ENCODE measurements at places on chromosomes 16 and 17. TPM values are rescaled to one million over a fixed set of nuclear protein-coding genes. Genes with fewer than 3 reads are reported as not detected.
A peak's percentile ranks its signal among the peaks of the same experiment; 100 is the strongest.

DNA sequence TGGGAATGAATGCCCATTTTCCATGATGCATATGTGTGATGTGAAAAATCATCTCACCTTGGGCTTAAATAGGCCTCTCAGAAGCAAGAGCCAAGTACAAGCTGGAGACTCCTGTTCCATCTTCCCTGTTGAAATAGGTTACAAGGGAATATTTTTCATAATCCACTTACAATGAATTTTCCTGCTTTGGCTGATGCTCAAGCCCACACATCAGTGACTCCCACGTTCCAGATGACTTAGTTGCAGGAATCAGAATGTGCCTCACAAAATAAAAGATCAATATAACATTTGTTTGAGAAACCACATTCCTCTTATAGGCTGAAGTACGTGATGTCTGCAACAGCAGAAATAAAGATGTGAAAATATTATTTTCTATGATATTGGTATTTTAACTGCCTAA is 24.1 kb downstream of the ANKFN1 start:
- no peak overlapping the region for H3K4me3 ChIP-seq
- no peaks in the 10 kb centered on the region for H3K27me3 ChIP-seq
- H3K27ac ChIP-seq = no peak overlapping the region
- no peak for DNase-seq
- H3K4me1 ChIP-seq = no peaks in the 10 kb centered on the region

DNA sequence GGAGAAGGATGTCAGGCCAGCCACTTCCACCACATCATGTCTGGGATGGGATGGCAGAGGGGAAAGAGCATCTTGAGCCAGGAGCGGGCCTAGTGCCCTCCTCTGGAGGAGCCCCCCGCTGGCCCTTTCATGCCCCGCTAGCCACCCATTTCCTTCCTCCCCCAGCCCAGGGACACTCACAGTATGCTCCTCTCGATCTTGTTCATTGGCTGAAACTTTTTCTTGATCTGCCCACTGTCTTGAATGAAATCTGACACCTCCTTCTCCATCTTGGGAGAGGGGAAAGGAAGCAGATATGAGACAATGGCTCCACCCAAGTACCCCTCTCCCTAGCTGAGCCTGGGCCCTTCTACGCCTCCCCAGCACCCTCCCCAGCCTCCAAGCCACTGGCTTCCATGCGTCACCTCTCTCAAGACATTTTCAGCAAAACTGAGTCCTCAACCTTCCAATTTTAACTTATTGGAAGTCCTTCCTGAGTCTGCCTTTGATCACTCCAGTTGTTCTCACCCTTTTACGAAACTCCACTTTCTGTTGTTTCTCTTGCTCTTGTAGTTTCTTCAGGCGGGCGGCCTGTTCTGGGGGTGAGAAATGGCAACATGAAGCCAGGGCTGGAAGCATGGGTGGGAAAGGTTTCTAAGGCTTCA is 7.2 kb downstream of the SPAG7 start:
- H3K4me3 ChIP-seq = no peak overlapping the region
- no peak overlapping the region for H3K27ac ChIP-seq
- no peaks in the 10 kb centered on the region for H3K4me1 ChIP-seq
- H3K27me3 ChIP-seq = no peaks in the 10 kb centered on the region

DNA sequence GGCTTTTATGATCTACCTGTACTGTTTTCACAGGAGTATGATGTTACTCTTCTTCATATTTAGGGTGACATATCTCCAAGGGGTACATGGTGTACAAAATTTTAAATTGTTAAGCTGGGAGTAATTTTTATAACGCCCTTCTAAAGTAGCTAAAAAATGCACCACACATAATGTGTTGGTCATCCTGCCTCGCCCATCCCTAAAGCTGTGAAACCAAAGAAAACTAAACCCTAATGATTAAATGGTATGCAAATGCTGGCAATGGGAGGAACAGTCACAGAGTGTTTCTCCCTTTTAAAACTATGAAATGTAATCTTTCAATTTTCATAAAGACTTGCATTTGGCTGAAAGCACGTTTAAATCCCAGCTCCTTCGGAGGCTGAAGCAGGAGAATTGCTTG is 2.0 kb upstream of the KRT24 start:
- no peaks in the 10 kb centered on the region for H3K27me3 ChIP-seq
- no peak overlapping the region for H3K4me3 ChIP-seq
- H3K27ac ChIP-seq = no peak overlapping the region
- H3K36me3 ChIP-seq = no peaks in the 10 kb centered on the region

Gene ACSM2A
- not detected for total RNA-seq

DNA sequence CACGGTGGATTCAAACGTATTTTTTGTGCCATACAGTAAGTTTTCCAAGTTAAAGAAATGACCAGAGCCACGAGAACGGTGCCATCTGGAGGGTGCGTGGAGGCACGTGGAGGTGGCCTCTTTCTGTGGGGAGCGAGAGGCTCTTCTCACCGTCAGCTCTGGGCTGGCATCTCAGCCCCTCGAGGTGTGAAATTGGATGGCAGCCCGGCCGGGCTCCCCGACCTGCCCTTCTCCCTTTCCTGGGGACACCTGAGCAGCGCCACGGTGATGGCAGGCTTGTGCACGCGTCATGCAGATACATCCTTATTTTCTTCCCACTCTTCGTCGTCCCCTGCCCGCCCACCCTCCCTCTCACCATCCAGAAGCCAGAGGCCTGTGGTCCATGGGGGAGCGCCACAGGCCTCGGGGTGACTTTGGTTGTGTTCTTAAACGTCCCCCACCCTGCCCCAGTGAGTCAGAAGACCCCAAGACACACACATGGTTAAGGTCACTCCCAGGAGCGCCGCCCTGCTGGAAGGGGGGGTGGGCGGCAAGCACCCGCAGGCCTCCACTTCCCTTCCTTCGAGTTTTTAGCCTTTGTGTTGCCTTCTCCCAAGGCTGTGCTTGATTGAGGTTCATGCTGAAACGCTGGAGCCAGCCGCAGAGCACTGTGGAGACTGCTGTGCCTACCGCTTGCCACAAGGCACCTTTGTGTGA is 109.4 kb downstream of the BANP start:
- no peaks in the 10 kb centered on the region for H3K4me1 ChIP-seq
- DNase-seq = peak; percentile 38
- no peaks in the 10 kb centered on the region for H3K27me3 ChIP-seq
- H3K27ac ChIP-seq = no peak overlapping the region
- no peaks in the 10 kb centered on the region for H3K36me3 ChIP-seq

Gene CDH8
- 4.1 TPM for total RNA-seq

Data from aorta (tissue), 5 donors.